GM23248 (cell line): ENCODE measurements at places on chromosomes 6 and 20.
A peak's percentile ranks its signal among the peaks of the same experiment; 100 is the strongest.

GRCh38 chr20:7855545-7855944 is 84.7 kb downstream of the HAO1 start:
- DNase-seq, result peak; percentile 8

DNA sequence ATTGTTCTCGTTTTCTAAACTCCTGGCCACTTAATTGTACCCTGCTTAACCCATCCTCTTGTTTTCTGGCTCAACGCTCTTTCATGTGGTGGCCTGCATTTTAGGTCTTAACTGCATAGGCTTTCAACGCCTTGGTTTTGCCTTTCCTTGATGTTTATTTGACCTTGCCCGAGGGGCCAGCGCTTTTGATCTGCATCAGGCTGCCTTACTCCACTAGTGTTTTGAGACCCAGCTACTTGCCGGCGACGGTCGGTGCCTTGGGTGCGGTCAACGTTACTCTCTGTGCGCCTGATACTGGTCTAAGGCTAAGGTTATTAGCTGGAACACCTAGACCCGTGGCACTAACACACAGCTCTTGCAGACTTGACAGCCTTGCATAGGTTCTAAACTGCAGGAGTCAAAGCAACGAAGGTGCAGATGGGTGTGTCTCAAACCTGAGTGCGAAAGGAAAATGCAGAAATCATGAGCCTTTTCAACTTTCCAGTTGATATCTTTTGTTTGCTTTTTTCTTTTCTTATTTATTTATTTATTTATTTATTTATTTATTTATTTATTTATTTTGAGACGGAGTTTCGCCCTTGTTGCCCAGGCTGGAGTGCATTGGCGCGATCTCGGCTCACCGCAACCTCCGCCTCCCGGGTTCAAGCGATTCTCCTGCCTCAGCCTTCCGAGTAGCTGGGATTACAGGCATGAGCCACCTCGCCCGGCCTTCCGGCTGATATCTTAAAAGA is 138.8 kb downstream of the HFE start:
- no peak for DNase-seq

DNA sequence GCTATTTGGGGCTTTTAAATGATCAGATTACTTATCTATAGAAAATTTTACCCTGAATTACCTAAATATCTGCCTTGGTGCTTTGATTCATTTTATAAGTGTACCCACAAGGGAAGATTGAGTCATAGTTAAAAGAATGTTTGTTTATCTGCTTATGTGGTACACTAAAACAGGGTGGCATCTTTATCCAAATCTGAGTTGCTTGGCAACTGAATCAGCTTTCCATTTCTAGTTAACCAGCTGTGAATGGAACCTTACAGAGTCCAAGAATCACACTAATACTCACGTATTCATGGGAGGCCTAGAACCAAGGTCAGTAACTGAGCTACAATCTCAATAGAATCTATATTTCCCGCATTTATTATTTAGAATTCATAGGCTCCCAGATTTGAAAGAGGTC is 44.0 kb upstream of the CAP2 start:
- peak; percentile 34 for DNase-seq

GRCh38 chr6:121158438-121158837 is 175.8 kb downstream of the TBC1D32 start:
- DNase-seq, result peak; percentile 27

DNA sequence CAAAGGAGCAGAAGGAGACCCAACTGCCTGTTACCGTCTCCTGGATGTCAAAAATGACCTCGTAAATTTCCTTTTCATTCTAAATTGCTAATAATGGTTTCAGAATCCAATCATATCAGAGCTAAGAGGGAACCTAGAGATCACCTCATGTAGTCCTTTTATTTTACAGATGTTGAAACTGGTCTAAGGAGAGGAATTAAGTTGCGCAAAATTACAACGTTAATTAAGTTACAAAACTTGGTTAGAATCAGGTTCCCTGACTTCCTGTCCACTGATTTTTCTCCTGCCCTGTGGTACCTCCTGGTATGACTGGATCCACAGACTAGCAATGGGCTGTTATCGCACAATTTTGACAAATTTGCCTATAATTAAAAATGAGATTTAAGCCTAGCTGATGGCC is 9.0 kb upstream of the STK38 start:
- DNase-seq, result no peak

DNA sequence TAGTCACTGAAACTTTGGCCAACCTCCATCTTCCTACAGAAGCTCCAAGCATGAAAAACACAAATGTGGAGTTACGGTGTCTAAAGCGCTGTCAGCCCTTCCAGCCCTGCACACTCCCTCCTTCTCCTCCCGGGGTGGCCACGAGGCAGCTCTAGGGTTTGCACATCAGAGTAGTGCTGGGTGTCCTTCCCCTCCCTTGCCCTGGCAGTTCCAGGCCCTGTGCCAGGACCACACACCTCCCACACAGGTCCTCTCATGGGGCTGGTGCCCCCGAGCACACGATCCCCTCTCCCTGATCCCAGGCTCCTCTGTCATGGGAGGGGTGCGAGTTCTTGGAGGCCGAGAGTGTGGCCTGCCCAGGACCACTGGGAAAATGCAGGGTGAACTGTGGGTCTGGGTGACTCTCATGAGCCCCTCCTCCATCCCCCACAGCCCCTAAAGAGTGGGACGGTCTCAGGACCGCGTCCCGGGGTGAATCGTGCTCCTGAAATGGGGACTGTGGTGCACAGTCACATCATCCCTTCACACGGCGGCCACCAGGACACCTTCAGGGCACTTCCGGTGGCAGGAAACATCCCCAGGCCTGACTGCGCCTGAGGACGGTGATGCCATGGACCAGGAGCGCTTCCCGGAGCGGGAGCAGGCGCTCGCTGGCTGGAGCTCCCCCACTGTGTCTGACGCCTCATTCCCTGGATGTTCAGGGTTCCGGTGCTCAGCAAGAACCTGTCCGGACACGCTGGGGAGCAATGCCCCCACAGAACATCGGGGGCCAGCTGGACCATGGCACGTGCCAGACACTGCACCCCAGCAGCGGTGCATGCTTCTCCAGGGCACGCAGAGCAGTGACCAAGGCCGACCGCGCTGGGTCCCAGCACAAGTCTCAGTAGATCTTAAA is 42.8 kb upstream of the SLCO4A1 start:
- DNase-seq, result no peak

DNA sequence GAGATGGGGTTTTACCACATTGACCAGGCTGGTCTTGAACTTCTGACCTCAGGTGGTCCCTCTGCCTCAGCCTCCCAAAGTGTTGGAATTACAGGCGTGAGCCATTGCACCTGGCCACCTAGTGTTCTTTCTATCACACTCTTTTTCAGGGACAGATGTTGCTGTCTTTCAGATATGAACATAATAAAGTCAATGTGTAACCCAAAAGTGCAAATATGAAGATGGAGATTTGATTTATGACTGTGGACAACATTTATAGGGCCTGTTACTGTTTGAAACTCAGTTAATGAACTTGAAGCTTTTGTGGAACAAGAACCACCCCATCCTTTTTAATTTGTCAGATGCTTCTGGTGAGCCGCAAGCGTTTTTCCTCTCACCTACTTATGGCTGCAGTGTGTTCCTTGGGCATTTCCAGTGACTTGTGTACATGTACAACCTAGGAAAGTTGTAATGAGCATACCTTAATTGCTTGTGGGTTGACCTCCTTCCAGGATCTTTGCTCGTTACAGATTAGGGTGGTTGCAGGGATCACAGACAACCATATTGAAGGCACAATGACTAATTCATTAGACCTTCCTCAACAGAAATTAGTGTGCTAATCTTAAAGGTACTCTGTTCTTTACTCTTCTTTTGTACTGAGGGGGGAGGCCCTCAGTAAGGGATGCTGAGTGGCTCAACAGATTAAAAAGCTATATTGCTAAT is 6.8 kb downstream of the TBPL1 start:
- no peak for DNase-seq

- DNase-seq, result no peak
These were observed 114.5 kb downstream of the FYN start for GRCh38 chr6:111758608-111759329.

- no peak for DNase-seq
These were observed 47.5 kb downstream of the KIAA1755 start for GRCh38 chr20:38212806-38213606.

- no peak for DNase-seq
These were observed 91.4 kb upstream of the AFDN start for GRCh38 chr6:167735084-167735950.

GRCh38 chr6:34095741-34096140 is 50.1 kb downstream of the GRM4 start:
- no peak for DNase-seq

DNA sequence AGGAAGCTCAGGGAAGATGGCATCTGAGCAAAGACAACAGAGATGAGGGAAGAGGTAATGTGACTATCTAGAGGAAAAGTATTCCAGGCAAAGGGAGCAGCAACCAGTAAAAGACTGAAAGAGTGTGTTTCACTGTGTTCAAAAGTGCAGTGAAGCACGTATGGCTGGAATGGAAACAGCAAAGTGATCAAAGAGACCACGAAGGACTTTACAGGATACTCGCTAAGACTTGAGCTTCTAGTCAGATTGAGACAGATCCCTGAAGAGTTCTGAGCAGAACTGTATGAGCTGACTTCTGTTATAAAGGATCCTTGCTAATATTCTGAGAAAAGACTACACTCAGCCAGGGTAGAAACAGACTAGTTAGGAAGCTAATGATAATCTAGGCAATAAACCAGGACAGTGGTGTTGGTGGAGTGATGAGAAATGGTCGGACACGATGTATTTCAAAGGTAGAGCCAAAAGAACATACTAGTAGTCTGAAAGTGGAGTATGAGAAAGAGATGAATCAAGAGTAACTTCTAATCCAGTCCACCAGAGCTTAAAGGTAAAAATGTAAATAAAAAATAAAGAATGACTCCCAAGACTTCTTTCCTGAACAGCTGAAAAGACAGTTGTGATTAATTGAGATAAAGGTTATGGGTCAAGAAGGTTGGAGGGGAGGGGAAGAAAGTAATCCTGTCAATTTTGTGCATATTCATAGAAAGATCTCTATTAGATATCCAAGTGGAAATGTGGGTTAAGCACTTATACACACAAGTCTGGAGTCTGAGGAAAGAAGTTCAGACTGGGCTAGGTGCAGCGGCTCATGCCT is 14.2 kb downstream of the SEC63 start:
- DNase-seq, result no peak

DNA sequence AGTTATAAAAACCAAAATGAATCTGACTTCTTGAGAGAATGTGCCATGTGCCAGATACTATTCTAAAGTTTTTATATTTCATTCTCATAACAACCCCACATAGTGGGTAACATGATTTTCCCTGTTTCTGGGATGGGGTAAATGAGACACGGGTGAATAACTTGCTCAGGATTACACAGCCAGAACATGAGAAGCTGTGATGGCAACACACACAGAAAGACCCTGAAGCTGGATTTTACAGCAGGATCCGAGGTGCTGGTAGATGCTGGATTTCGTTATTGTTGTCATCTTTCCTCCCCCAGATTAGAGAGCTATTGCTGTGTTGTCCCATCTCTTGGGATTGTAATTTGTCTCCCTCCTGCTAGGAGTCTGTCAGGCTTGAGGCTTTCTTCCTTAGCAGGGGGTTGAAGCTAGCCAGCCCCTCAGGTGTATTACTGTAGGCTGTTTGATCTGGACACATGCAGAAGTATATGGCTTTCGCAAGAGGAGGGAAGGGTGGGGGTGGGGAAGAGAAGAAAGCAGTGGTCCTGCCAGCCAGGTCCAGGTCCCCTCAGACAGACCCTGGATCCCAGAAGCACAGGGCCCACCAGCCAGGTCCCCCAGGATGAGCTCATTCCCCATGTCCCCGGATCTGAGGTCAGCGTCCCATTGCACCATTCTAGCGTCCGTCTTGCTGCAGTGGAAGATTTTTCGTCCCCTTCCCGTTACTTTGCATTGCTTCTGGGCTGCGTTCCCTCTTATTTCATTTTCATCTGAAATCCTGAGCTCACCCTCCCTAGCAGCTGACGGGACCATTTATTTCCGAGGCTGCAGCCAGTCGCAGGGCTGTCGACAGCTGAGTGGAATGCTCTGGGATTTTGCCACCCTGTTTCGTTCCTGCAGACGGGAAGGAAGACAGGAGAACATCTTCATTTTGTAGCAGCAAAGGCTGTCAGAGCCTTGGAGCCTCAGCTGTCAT is 7.3 kb upstream of the KCNG1 start:
- peak; percentile 67 for DNase-seq

- DNase-seq, result no peak
These were observed 256.5 kb upstream of the RIN2 start for GRCh38 chr20:19501476-19502115.

GRCh38 chr6:128848212-128848935 is 34.6 kb upstream of the LAMA2 start:
- DNase-seq, result no peak

DNA sequence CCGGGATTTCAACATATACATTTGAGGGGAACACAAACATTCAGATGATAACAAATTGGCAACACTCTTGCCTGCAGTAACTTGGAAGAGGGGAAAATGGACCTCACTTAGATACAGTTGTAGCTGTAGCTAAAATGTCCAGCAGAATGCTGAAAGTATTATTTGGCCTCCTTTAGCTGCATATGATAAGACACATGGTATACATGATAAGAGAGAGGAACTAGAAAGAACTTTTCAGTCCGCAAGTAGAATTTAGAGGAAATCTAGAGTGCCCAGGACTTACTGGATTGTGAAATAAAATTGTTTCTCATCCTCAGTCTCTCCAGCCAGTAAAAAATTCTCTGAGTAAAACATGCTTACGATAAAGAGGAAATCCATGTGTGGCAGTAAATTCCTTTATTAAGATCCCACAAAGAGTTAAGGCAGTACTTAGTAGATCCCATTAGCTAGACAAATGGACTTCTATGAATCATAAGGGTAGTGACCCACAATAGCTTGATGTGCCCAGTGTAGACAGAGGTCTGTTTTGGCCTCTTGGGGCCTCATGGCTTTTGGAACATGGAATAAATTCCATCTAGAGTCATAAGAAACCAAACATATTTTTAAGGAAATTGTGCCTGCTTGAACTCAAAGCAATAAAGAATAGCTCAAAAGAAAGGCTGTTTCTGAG is 87.9 kb upstream of the RBM24 start:
- DNase-seq, result no peak

- DNase-seq, result no peak
These were observed 42.3 kb upstream of the TBC1D7 start for GRCh38 chr6:13370623-13371022.

DNA sequence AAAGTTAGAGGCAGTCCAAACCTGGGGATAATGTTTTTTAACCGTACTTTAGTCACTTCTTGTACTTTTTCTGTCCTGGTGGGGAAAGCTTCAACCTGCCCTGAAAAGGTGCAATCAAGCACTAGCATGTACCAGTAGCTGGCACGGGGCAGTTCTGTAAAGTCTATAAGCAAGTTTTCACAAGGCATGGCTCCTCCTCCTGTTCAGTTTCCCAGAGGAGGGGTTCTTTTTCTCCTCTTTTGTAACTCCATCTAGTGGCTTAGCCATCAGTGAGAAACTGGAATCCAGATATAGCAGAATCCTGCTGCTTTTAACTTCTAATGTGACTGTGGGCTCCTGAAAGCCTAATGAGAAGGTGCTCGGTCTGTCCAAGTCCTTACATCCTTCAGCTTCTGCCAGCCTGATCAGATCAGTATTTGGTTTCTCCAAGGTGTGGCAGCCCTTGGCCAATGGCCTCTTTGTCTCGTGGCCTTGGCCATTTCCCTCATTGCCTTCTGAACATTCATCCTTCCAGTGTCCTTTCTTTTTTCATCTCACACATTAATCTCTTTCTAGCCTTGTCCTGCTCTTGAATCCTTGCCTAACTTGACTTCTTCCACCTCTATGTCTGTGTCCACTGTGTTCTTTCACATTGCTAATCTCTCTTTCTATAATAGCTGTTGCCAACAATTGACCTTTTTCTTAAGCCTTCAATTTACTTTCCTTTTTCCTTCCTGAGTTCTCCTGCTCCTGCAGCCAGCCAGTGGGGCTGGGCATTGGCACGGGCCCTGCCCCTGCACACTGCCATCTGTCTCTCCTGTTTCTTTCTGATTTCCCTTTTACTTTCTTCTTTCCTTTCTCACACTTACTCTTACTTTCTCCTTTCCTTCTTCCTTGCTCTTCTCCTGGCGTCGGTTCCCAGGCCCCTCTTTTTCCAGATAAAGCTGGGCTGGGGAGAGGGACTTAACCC is 222.0 kb upstream of the SYNCRIP start:
- DNase-seq, result peak; percentile 34
